ENCODE measurements at places on chromosomes 11 and 22.
A peak's percentile ranks its signal among the peaks of the same experiment; 100 is the strongest.

DNA sequence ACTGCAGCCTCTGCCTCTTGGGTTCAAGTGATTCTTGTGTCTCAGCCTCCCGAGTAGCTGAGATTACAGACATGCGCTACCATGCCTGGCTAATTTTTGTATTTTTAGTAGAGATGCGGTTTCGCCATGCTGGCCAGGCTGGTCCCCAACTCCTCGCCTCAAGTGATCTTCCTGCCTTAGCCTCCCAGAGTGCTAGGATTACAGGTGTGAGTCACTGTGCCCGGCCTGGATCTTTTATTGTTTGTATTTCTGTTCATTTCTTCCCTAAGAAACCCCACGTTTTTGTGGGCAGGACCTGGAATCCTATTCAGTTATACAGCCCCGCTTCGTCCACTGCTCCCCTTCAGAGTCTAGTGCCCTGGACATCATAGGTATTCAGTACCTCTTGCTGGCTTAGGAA, 28.7 kb downstream of the ZBTB16 start:
- no peak for DNase-seq

- DNase-seq = no peak
Observed at GRCh38 chr11:15843309-15843872, 513.0 kb downstream of the SOX6 start.

GRCh38 chr11:31237819-31238760, 131.4 kb downstream of the DCDC1 start:
- DNase-seq = no peak

DNA sequence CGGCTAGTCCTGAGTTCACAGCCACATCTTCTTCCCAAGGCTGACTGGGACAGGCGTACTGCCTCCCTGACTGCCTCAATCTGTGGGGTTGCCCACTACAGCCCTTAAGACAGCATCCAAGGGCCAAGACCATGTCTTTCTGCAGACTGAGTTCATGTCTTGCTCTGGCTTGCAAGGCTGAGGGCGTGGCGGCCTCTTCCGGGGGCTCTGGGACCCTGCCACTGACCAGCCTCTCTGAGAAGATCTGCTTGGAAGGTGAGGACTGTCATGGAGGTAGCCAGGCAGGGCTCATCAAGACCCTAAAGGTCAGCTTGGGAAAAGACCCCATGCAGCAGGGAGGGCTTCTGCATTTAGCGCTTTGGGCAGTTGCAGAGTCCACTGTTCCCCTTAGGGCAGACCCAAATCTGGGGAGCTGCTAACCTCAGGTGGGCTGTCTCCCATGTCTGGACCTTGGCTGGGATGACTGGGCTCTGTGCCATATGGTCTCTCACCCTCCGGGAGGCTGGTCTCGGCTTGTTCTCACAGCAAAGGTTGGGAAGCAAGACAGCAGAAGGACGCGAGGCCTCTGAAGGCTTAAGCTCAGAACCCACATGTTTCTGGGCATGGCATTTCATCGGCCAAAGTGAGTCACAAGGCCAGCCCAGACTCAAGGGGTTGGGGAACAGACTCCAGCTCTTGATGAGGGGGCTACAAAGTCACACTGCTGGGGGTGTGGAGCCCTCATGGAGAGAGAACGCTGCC, 109.1 kb upstream of the LMO1 start:
- DNase-seq = no peak

GRCh38 chr11:30775233-30775522, 189.0 kb upstream of the MPPED2 start:
- DNase-seq = no peak

- peak; percentile 79 for DNase-seq
Observed at GRCh38 chr11:17439316-17439782, 37.3 kb downstream of the ABCC8 start.

DNA sequence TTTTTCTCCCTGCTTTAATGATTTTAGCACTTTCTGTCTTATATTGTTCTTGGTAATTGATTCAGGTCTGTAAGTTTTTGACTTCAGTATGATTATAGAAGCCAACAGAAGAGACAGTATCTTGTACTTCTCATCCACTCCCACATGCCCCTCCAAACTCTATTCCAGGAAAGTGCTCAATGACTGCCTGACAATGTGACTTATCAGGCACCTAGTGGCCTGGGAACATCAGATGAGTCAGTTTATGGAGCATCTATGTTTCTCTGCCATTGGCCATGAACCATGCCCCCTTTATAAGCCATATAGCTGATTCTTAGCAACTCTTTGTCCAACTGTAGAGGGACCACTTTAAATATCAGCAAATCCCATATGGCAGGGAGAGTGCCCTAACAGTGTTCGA, 179.2 kb upstream of the MTMR2 start:
- no peak for DNase-seq

GRCh38 chr11:116557282-116557681, 215.5 kb downstream of the BUD13 start:
- DNase-seq = no peak

- no peak for DNase-seq
Observed at GRCh38 chr11:70597006-70597555, 198.8 kb downstream of the CTTN start.

- DNase-seq = peak; percentile 46
Observed at GRCh38 chr11:12433571-12434324, 56.4 kb downstream of the PARVA start.

DNA sequence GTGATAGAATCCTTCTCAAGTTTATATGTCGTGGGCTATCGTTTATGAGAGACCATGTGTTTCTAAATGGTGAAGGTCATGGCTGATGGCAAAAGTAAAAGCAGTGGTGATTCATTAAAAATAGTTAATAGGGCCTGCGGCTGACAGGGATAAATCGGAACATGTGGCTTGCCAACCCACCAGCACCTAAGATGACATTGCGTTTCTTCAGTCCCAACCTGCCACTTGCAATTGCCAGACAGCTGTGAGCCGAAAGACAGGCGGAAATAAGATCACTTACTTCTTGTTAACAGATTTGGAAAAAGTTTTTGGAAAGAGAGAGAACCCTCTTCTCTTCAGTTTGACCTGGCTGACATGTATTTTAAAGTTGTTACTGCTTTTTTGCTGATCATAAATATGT, 131.5 kb upstream of the MPPED2 start:
- no peak for DNase-seq

DNA sequence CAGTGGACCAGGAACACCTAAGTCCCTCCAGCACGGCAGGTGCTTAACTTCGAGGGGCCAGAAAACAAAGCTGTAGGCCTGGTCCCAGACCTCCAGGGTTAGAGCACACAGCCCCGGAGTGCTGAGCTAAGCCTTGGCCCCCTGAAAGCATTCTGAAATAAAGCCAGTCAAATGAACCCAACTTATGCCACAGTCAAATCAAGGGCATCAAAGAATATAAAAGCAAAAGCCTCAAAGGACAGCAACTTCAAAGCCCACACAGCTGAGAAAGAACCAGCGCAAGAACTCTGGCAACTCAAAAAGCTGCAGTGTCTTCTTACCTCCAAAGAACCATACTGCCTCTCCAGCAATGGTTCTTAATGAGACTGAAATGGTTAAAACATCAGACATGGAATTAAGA, 39.1 kb downstream of the TMEM123 start:
- DNase-seq = no peak

DNA sequence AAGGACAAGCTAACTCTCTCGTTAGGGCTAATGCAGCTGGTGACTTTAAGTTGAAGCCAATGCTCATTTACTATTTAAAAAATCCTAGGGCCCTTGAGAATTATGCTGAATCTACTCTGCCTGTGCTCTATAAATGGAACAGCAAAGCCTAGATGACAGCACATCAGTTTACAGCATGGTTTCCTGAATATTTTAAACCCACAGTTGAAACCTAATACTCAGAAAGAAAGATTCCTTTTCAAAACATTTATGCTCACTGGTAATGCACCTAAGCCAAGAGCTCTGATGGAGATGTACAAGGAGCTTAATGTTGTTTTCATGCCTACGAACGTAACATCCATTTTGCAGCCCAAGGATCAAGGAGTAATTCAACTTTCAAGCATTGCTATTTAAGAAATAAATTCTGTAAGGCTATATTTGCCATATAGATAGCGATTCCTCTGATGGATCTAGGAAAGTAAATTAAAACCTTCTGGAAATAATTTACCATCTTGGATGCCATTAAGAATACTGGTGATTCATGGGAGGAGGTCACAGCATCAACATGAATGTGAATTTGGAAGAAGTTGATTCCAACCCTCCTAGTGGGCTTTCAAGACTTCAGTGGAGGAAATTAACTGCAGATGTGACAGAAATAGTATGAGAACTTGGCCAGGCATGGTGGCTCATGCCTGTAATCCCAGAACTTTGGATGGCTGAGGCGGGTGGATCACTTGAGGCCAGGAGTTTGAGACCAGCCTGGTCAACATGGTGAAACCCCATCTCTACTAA, 14.5 kb downstream of the XNDC1N start:
- DNase-seq = no peak

GRCh38 chr22:40782521-40782920, 36.6 kb downstream of the SLC25A17 start:
- DNase-seq = no peak
